ENCODE measurements at places on chromosomes 4 and X.

- DNase-seq, result peak; percentile 61
Observed at GRCh38 chr4:38162240-38162784, 202.1 kb downstream of the PTTG2 start.

GRCh38 chrX:72621163-72621562 lies 48.5 kb upstream of the HDAC8 start:
- DNase-seq, result no peak

GRCh38 chrX:15207994-15208393 lies 61.9 kb downstream of the ASB9 start:
- no peak for DNase-seq

GRCh38 chr4:6298852-6299251 lies 29.2 kb downstream of the WFS1 start:
- no peak for DNase-seq

- DNase-seq, result no peak
Observed at GRCh38 chrX:45557387-45557786, 356.7 kb upstream of the DIPK2B start.

- peak; percentile 61 for DNase-seq
Observed at GRCh38 chr4:5371415-5372190, 320.3 kb downstream of the STK32B start.

GRCh38 chr4:99414401-99414800 lies 20.7 kb downstream of the ADH7 start:
- no peak for DNase-seq

- DNase-seq, result no peak
Observed at GRCh38 chr4:73911746-73912145, 42.6 kb downstream of the CXCL1 start.

DNA sequence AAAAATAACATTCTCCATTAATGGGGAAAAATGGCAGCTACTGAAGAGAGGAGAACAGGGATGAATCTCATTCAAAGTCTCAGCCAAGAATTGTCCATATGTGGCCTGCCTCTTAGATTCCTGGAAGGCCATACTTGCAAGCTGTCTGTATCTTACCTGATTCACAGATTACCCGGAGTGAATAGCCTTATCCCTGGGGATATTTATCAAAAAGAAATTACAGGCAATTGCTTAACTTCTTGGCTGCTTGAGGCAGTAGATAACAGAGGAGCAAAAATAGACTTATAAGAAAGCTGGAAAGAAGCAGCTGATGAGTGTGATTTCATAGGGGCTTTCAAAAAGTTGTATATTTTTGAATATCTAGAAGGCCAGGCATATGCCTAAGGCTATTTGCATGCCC lies 68.8 kb upstream of the PPP1R2C start:
- DNase-seq, result no peak

GRCh38 chrX:124720532-124720931 lies 374.2 kb downstream of the SH2D1A start:
- no peak for DNase-seq

GRCh38 chr4:158169506-158169905 lies 3.3 kb downstream of the GASK1B start:
- DNase-seq, result no peak

GRCh38 chr4:566508-567295 lies 9.4 kb downstream of the TMEM271 start:
- no peak for DNase-seq

GRCh38 chrX:150338615-150339014 lies 24.5 kb upstream of the MAMLD1 start:
- DNase-seq, result no peak

GRCh38 chrX:97968376-97969163 lies 1084.9 kb downstream of the RPA4 start:
- DNase-seq, result no peak

GRCh38 chr4:174198828-174199227 lies 84.6 kb downstream of the FBXO8 start:
- peak; percentile 50 for DNase-seq

DNA sequence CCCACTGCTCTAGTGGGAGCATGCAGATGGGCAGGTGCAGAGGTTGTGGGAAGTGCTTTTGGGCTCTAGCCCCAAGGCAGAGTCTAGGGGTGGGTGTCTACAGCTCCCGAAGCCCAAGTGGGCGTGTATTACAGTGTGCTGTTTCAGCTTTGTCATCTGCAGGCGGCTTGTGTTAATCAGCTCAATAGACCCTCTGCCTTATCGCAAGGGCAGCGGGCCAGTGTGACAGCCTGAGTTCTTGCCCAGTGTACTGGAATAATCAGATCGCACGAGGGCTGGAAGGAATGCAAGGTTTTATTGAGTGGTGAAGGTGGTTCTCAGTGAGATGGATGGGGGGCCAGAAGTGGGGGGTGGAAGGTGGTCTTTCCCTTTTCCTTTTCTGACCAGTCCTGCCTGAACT lies 529.4 kb upstream of the AMOT start:
- DNase-seq, result no peak

- no peak for DNase-seq
Observed at GRCh38 chr4:7867701-7868435, 71.8 kb downstream of the AFAP1 start.

DNA sequence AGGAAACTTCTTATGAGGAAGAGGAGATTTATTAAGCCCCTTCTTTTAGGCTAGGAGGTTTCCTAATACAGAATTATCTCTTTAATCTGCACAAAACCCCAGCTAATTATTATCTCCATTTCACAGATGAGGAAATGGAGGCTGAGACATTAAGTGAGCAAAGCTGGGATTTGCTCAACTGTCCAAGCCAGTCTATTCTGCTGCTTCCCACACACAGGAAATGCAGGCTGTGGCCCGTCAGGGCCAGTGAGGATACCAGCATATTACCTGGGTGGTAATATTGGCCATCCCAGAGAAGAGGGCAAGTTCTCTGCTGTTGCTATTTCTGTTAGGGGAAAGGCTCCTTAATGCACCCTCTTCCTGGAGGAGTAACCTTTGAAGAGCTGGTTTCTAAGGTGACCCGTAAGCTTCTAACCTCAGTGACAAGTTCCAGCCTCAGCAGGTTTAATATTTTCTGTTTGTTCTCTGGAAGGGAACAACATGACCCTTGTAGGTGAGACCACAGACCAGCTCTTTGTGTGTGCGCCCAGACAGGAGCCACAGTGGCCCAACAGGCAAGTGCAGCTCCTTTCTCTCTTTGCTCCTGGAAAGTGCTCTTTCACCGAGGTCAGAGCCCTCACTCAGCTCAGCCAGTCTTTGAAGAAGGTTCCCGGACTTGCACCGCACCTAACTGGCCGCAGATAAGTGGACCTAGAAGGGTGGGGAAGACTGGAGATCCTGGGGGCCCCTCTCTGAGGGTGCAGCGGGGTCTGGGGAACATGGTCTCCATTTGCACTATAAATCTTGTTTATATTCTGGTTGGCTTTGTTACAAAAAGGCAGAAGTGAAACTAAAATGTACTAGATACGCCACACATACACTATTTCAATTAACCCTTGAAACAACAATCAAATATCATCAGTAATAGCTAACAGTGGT lies 35.5 kb downstream of the TBC1D9 start:
- DNase-seq, result no peak

- peak; percentile 91 for DNase-seq
Observed at GRCh38 chr4:127965062-127965802, at the start of the genes ABHD18 and MFSD8. Gene ABHD18, plus strand, starts transcription at chr4:127965406. Its CDS starts 17,550 bp downstream, at chr4:127982956. Gene MFSD8, minus strand, starts transcription at chr4:127965173. Its CDS starts 40 bp downstream, at chr4:127965133.

- DNase-seq, result no peak
Observed at GRCh38 chr4:48898733-48899431, 7.7 kb downstream of the OCIAD2 start.

Measured in GM04503 (cell line).